ENCODE measurements at places on chromosomes 6 and 20. TPM values are rescaled to one million over a fixed set of nuclear protein-coding genes. Genes with fewer than 3 reads are reported as not detected.
A peak's percentile ranks its signal among the peaks of the same experiment; 100 is the strongest.

The PDE7B gene
- 1.3 TPM for polyA plus RNA-seq

DNA sequence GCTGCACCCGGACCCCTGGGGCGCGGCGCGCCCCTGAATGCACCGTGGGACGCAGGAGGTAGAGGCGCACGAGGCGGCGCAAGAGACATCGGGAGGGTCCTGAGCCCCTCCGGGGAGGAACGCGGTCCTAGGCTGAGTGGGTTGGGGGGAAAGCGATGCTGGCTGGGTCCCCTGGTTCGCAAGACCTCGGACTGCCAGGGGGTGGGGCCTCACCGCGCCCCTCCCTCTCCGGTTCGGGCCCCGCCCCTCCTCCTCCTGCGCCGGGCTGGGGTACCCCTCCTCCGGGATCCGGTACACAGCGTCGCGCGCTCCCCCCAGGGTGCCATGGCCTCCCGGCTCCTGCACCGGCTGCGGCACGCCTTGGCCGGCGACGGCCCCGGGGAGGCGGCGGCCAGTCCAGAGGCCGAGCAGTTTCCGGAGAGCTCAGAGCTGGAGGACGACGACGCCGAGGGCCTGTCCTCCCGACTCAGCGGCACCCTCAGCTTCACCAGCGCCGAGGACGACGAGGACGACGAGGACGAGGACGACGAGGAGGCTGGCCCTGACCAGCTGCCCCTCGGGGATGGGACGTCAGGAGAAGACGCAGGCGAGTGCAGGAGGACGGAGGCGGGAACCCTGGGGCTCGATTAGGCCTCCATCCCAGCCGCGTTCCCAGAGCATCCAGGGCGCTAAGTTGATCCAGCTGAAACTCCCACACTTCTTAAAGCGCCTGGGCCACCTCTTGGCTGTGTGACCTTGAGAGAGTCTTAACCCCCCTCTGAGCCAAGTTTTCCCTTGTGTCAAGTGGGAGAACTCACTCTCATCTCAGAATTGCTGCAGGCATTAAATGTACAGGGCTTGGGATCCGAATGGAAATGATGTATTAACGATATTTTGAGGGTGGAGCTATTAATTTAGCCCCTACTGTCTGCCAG, 541 bp downstream of the SNX21 start:
- H3K27me3 ChIP-seq: no peaks in the 10 kb centered on the region
- DNase-seq: peak; percentile 71
- peak overlapping the region; percentile 58 for H3K4me3 ChIP-seq
- peak overlapping the region; percentile 24 for H3K27ac ChIP-seq
- peaks cover 9% of the 10 kb centered on the region for H3K4me1 ChIP-seq

DNA sequence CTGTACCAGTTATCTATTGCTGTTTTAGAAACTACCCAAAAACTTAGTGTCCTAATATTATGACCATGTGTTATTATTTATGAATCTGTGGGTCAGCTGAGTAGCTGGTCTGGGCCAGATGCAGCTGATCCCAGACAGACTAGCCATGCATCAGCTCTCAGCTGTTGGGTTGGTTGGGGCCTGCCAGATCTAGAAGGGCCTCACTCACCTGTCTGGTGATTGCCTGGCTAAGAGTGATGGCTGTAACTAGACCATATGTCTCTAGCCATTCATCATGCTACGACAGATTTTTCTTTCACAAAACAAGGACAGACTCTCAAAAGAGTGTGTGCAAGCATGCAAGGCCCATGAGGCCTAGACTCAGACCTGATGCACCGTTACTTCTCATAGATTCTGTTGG, 403.2 kb downstream of the SAMD5 start:
- DNase-seq: no peak
- H3K36me3 ChIP-seq: no peaks in the 10 kb centered on the region
- no peaks in the 10 kb centered on the region for H3K4me1 ChIP-seq
- no peaks in the 10 kb centered on the region for H3K27me3 ChIP-seq
- H3K27ac ChIP-seq: no peak overlapping the region
- H3K4me3 ChIP-seq: no peak overlapping the region

The LY6G5C gene
- 2.6 TPM for polyA plus RNA-seq

The DYNLT1 gene
- polyA plus RNA-seq: 128 TPM

- no peak overlapping the region for H3K27ac ChIP-seq
- H3K4me3 ChIP-seq: no peak overlapping the region
- H3K36me3 ChIP-seq: no peaks in the 10 kb centered on the region
- DNase-seq: no peak
- H3K4me1 ChIP-seq: peaks cover 8% of the 10 kb centered on the region
- H3K27me3 ChIP-seq: no peaks in the 10 kb centered on the region
These were observed 195.9 kb downstream of the TENT5A start for GRCh38 chr6:81556551-81556950.

DNA sequence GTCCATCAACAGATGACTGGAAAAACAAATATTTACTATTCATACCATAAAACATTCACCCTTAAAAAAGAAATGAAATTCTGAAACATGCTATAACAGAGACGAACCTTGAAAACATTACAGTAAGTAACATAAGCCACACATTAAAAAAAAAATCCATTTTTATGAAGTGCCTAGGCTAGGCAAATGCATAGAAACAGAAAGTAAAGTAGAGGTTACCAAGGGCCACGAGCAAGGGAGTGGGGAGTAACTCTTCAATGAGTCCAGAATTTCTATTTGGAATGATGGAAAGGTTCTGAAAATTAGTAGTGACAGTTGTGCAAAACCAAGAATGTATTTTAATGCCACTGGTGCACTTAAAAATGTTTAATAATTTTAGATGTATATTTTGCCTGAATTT, 47.7 kb downstream of the STAU1 start:
- H3K27me3 ChIP-seq: no peaks in the 10 kb centered on the region
- peaks cover 23% of the 10 kb centered on the region for H3K36me3 ChIP-seq
- no peak overlapping the region for H3K27ac ChIP-seq
- peaks cover 8% of the 10 kb centered on the region for H3K4me1 ChIP-seq
- H3K4me3 ChIP-seq: no peak overlapping the region
- DNase-seq: no peak

DNA sequence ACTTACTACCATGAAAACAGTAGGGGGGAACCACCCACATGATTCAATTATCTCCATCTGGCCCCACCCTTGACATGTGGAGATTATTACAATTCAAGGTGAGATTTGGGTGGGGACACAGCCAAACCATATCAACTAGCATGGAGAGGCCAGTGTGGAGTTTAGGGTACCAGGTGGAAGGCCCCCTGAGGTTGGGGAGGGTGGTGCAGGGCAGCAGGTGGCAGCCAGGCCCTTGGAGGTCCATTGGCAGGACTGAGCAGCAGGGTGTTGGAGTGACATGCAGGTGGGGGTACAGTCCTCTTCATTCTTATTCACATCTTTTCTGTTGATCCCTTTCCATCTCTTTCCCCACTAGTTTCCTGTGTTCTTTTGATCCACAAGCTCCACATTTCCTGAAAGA, 42.9 kb downstream of the PHACTR3 start:
- no peak for DNase-seq
- no peaks in the 10 kb centered on the region for H3K36me3 ChIP-seq
- no peaks in the 10 kb centered on the region for H3K4me1 ChIP-seq
- H3K27ac ChIP-seq: no peak overlapping the region
- no peak overlapping the region for H3K4me3 ChIP-seq

GRCh38 chr6:28258877-28259777, at the start of gene NKAPL:
TSS of gene NKAPL (plus strand) at chr6:28259297. CDS start at chr6:28259372, 75 bp downstream.
- no peak within 1 kb of the TSS for H3K27ac ChIP-seq
- no peaks in the 10 kb centered on the region for H3K4me1 ChIP-seq
- peaks cover 38% of the 10 kb centered on the region for H3K27me3 ChIP-seq
- no peaks in the 10 kb centered on the region for H3K36me3 ChIP-seq
- H3K4me3 ChIP-seq: peak within 1 kb of the TSS; percentile 31
- DNase-seq: peak; percentile 72

The STX11 gene
- polyA plus RNA-seq: 2.6 TPM

The LY6G6D gene
- polyA plus RNA-seq: 0.19 TPM

DNA sequence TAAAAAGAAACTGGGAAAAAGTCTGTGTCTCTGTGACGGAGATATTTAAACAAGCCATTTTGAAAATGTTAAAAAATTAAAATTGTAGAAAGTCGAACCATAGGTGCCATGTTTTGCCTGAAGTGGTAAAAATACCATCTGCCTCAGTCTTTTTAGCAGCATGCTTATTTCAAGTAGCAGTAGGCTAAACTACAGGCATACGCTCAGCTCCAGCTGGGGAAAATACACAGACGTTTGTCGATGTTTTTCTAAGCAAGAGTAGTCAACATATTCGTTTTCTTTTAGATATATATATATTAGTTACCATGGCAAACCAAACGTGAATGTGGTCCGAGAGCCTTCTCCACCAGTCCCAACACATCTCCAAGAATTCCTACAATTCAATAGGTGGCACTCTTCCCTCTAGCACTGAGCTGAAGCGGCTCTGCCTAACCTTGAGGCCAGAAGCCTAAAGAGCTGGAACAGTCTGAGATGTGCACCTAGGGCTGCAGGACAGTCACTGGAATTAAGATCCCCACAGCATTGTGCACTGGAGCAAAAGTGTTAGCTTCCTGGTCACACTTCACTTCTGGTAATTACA, 70.2 kb upstream of the BEND3 start:
- no peaks in the 10 kb centered on the region for H3K4me1 ChIP-seq
- H3K27me3 ChIP-seq: no peaks in the 10 kb centered on the region
- H3K36me3 ChIP-seq: peaks cover 2% of the 10 kb centered on the region
- no peak overlapping the region for H3K4me3 ChIP-seq

- H3K4me1 ChIP-seq: no peaks in the 10 kb centered on the region
- H3K36me3 ChIP-seq: peaks cover 33% of the 10 kb centered on the region
- H3K27ac ChIP-seq: no peak overlapping the region
- no peak for DNase-seq
These were observed 18.2 kb downstream of the NUP153 start for GRCh38 chr6:17688481-17688880.

DNA sequence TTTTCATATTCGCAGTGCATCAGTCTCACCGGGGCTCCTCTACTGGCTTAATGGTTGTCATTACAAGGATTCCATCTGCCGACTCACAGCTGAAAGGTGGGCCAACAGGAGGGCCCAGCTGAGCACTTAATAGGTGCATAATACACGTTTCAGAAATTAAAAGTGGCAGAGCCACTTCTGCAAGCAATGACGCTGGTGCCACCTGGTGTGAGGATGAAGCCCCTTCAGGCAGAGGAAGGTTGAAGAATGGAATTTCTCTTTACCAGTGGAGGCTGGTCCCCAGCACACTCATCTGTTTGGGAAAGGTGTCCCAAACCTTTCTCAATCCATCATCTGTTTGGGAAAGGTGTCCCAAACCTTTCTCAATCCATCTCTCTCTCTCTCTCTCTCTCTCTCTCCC, 8.2 kb upstream of the STMND1 start:
- no peak for DNase-seq
- H3K4me1 ChIP-seq: no peaks in the 10 kb centered on the region
- peaks cover 2% of the 10 kb centered on the region for H3K27me3 ChIP-seq
- H3K27ac ChIP-seq: no peak overlapping the region
- no peaks in the 10 kb centered on the region for H3K36me3 ChIP-seq
- no peak overlapping the region for H3K4me3 ChIP-seq

GRCh38 chr6:65569505-65569904, 137.5 kb downstream of the EYS start:
- H3K36me3 ChIP-seq: no peaks in the 10 kb centered on the region
- no peak overlapping the region for H3K27ac ChIP-seq
- no peak overlapping the region for H3K4me3 ChIP-seq
- no peaks in the 10 kb centered on the region for H3K4me1 ChIP-seq

The MTHFD1L gene
- 11.7 TPM for polyA plus RNA-seq
